ENCODE measurements at places on chromosomes 4 and X.

DNA sequence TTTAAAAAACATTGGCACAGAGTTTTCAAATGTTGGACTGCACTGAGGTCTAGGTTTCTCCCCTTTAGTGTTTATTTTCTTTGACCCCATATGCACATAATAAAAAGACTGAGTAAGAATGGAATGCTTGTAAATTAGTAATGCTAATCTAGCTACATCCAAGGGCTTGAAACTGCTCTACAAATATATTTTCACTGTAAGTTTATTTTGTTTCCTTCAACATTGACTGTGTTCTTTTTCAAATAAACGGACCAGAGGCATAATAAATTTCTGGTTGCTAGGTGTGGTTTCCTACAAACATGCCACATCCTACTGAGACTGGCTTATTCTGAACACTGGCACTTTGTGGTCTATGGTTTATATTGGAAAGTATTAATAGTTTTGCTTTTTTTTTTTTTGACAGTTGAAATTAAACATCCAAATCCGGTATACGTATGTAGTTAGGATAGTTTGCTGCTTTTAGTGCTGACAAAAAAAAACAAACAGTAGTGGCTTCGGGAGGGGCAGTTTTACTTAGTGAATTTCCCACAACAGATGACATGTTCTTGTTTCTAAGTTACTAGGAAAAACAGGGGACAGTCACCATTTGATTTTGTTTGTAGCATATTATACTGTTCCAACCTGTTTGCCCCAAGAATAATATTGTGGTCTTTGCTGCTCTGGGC is 13.2 kb downstream of the CA5B start:
- DNase-seq: no peak

DNA sequence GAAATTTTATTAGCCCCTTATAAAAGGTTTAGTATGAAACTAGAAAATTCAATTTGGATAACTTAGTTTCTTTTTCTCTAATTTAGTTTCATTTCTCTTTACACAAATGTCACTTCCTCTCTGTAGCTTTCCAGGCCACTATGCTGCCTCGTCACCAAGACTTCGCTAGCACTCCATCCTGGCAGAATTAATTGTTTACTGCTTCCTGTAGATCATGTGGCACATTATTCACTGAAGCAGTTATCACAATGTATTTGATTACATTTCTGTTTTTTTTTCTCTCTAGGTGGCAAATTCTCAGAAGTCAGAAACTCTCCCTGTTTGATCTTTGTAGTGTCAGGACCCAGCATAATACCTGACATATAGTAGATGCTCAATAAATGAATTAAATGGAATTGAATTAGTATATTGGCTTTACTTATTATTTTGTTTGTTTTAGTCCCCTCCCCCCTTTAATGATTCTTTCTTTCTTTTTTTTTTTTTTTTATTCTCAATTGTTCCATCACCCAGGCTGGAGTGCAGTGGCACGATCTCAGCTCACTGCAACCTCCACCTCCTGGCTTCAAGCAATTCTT is 9.3 kb upstream of the SAT1 start:
- no peak for DNase-seq

GRCh38 chr4:119189638-119190037 is 22.9 kb upstream of the USP53 start:
- DNase-seq: no peak

GRCh38 chr4:72169861-72170260 is 138.1 kb downstream of the NPFFR2 start:
- DNase-seq: no peak

DNA sequence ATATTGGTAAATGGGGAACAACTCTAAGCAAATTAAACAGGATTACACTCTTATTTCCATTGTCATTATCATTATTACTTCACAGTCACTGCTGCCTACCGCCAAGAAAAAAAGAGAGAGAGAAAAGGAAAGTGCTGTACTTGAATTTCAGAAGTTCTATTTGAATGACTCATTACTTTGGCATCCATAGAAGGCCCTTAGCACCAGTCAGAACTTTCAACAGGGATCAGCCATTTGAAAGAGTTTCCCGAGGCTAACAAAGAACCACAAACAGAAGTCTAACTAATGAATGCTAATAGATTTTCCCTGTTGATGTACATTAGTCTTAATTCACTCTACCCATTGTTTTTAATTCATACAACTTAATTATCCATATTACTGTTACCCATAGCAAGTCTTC is 116.3 kb downstream of the SHROOM4 start:
- no peak for DNase-seq

- no peak for DNase-seq
Measured at GRCh38 chr4:40205259-40206198, 8.7 kb downstream of the RHOH start.

DNA sequence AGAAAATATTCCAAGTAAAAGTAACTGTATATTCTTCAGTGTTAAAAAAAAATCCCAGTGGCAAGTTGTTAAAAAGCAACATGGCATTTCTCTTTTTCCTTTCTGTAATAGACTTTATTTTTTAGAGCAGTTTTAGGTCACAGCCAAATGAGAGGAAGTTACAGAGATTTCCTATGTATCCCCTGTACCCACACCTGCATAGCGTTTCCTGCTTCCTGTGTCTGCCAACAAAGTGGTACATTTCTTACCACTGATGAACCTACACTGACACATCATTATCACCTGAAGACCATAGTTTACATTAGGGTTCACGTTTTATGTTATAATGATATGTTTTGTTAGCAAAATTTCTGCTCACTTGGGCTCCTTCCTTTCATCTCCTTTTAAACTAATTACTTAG is 124.7 kb downstream of the GPAT3 start:
- no peak for DNase-seq
